ENCODE measurements at places on chromosomes 1 and 21.

DNA sequence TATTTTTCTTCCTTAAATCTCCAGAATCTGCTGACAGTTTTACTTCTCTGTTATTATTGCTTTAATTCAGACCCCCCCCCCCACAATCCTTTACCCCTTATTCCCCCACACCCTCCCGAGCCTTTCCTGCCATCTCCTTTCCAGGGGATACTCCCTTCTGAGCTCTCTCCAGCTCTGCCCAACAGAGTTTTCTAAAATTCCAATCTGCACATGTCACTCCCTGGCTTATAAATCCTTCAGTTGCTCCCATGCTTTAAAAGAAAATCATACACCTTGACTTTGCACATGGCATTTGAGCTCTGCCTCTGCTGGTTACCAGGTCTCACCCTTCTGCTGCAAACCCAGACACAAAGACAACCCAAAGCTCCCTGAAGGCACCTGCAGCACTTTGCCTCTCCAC, 11.7 kb upstream of the EPS8L3 start:
- DNase-seq, result no peak

GRCh38 chr21:21247424-21247823, 249.2 kb downstream of the NCAM2 start:
- DNase-seq, result no peak

- no peak for DNase-seq
Measured at GRCh38 chr1:243270097-243270864, 14.4 kb downstream of the SDCCAG8 start.

DNA sequence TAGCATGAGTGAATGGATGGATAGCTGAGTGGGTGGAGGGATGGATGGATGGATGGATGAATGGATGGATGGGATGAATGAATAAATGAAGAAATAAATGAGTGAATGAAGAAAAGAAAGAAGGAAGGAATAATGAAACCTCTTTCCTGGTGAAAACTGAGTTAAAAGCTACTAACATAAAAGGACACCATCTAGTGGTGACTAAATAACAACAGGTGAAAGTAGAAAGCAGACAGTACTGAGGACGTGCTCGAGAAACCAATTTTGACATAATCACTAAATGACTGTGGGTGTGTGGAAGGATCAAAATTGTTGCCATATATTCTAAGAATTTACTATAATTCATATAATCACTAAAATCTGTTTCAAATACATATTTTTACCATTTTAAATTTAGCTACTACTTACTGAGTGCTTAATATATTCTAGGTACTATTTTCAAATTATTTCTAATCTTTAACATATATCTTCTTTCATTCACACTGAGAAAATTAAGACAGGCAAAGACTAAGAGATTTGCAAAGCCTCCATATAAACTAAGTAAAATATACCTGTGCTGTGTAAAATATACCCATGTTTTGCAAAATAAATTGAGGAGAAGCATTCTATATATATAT, 522.9 kb downstream of the LRRIQ3 start:
- DNase-seq, result peak; percentile 14

DNA sequence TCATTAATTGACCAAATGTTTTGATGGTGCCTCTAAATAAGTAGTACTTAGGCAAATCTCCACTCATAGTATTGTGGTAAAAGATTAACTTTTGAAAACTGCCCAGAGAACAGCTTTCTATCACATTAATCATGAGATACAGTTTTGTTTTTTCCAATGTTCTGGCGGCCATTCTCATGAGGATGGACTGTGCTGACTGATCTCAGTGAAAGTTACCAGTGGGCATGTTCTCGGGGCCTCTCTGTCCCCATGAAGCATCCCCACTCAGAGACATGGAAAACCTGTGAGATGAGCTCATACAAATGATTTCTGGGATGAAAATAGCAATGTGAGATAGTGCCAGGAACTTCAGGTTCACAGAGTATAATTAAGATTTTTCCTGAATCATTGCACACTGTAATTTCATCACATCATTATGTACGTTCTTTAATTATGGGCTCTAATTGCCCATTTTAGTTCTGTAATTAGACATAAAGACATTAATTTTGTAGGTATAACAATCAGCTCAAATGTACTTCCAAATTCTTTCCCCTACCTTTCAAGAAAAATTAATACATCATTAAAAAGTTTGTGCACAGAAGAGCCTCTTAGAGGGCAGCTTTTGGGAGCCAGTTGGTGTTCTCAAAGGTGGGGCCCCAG, 40.5 kb downstream of the DDR2 start:
- no peak for DNase-seq

GRCh38 chr1:14824314-14824915, 225.9 kb downstream of the KAZN start:
- DNase-seq, result no peak

DNA sequence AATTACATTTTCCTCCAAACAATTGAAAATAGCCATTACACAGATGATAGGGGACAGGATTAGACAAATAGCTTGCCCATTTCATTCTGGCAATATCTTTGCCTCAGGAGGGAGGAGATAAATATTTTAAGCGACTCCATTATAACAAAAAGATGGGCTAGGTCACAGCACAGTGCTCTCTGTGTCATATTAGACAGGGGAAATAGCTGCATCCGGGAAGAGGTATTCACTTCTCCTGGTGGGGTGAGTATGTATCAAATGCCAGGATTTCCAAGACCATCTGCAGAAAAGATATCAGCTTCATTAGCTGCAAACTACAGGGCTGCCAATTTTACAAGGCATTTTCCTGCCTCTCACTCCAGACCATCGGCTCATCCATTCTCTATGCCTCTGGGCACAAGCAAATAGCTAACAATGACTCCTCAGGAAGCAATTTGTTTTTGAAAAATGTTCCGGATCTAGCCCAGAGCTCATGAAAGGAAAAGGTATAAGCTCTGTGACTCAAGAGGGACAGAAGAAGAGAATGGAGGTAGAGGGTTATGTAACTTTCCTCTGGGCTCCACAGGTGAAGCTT, 41.9 kb upstream of the ANGPTL7 start:
- DNase-seq, result peak; percentile 62

GRCh38 chr1:28966617-28967016, 52.2 kb downstream of the EPB41 start:
- DNase-seq, result no peak

DNA sequence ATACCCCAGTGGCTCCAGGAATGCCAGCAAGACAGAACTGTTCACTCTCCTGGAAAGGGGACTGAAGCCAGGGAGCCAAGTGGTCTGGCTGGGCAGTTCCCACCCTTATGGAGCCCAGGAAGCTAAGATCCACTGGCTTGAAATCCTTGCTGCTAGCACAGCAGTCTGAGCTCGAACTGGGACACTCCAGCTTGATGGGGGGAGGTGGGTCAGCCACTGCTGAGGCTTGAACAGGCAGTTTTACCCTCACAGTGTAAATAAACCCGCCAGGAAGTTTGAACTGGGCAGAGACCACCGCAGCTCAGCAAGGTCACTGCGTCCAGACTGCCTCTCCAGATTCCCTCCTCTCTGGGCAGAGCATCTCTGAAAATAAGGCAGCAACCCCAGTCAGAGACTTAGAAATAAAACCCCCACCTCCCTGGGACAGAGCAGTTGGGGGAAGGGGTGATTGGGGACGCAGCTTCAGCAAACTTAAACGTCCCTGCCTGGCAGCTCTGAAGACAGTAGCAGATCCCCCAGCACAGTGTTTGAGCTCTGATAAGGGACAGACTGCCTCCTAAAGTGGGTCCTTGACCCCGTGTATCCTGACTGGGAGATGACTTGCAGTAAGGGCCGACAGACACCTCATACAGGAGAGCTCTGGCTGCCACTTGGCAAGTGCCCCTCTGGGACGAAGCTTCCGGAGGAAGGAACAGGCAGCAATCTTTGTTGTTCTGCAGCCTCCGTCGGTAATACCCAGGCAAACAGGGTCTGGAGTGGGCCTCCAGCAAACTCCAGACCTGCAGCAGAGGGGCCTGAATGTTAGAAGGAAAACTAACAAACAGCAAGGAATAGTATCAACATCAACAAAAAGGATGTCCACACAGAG, 568.4 kb downstream of the PLA2G4A start:
- no peak for DNase-seq

DNA sequence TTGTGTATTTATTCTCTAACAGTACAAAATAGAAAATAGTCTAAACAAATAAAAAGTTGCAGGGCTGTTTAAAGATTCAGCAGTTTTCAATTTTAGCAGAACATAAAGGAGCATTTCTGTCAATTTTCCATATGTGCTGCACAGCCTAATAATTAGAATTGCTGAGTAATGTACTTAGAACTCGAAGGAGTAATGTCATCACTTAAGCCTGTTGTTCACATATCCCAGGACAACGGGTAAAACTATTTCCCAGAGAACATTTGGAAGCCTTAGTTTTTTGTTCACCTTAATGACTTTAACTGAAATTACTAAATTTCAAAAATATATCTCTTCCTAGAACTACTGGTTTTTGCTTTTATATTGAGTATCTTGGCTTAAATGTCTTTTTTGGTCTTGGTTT, 81.6 kb downstream of the ZP4 start:
- no peak for DNase-seq

DNA sequence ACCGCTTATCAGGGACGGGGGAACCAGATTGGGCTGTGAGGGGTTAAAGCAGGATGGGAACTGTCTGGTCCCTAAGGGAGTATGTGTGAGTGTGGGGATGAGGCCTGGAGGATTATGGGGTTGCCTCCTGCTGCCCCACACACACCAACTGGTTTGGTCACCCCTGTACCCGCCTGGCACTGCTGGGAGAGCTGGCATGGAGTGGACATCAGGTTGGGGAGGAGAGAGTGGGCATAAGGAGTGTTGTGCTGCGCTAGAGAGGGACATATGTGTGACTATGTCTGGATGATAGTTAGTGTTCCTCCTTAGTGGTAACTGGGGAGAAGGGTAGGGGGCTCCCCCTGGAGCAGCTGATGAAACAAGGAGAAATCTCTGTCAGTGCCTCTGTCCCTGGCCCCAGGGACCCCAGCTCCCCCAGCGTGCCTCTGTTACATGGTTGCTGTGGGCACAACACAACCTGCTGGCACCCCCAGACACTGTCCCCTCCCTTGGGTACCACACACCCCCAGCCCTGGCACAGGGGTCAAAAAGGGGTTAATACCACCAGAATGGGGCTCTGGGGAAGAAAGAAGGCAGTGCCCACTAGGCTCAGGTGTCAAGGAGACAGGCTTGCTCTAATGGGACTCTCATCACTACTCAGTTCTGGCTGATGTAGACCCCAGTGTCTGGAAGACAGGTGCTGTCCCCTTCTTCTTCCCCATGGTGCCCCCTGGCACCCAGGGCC, 1.9 kb downstream of the ZBTB7B start:
- no peak for DNase-seq

DNA sequence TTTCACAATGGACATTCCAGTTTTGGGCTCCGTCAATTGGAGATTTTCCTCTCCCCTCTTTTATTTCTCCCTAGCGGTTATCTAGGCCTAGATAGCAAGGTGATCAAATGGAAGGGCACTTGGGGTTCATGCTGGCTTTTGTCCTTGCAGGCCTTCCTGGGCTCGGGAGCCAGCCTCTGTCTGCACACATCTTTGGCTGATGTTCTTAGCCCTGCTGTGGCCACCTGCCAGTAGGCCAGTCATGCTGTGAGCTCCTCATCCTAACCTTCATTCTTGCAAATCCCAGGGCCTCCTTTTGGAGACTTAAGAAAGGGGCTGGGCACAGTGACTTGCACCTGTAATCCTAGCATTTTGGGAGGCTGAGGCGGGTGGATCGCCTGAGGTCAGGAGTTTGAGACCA, 13.5 kb downstream of the TIE1 start:
- DNase-seq, result no peak

DNA sequence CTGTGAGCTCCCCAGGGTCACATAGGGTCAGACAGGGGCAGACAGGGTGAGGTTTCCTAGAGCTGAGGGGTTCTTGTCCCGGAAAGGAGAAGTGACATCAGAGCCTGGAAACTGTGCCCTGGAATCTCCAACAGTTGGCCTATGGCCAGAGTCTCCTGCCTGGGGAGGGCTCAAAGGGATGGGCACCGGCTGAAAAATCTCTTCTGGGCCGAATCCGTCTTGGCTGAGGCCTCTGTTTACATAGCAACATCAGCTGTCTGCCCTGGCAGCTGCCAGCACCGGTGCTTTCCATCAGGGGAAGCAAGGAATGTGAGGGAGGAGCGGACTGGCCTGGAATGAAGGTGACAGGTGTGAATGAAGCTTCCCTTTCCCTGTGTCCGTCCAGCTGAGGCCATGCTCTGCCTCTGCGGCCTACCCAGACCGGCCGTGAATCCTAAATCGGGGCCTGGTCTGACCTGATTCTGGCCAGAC, 30.7 kb downstream of the VASH2 start:
- no peak for DNase-seq

GRCh38 chr1:185419718-185420117, 102.7 kb upstream of the IVNS1ABP start:
- no peak for DNase-seq

DNA sequence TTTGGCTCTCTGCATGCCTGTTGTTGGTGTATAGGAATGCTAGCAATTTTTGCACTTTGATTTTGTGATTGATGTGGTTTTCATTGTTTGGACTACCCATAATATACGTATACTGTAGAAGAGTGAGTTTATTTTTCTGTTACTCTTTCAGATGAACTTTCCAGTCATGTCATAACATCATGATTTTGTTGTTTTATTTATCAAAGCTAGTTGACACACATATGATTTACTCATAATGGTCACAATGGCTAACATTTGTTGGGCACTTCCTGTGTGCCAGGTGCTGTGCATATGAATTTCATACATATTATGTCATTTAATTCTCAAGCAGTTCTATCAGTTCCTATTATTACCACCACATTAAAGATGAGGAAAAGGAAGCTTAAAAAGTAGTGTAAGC, 98.1 kb upstream of the GUCA2B start:
- no peak for DNase-seq

Measured in SK-N-SH (cell line).